Effector CD4-positive, alpha-beta T cell (primary cell): ENCODE measurements at places on chromosomes 16 and 17.

GRCh38 chr17:79977708-79978547 is 57.7 kb downstream of the TBC1D16 start:
- DNase-seq, result no peak

DNA sequence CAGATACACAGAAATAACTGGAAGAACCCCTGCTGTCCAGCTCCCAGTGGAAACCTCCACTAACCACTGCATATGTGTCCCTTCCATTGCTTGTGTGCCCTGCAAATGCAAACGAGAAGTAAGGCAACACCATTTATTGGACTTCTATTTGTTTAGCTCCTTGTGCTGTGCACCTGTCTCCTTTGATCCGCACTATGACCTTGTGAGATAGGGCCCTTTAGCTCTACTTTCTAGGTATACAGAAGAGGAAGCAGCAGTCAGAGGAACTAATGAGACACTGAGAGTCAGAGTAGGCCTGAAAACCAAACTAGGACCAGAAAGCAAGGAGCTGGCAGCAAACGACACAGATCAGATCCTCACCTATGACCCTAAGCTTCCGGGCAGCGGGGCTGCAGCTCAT is 22.4 kb downstream of the SOX9 start:
- no peak for DNase-seq

DNA sequence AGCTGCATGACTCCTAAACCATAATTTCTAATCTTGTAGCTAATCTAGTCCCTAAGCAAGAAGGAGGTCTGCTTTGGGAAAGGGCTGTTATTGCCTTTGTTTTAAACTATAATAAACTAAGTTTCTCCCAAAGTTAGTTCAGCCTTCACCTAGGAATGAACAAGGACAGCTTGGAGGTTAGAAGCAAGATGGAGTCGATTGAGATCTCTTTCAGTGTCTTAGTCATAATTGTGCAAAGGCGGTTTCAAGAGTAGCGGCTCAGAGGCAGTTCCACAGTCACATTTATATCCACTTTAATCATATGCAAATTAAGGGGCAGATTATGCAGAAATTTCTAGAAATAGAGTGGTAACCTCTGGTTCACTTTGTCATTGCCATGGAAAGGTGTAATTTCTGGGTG is 17.4 kb downstream of the DRC7 start:
- DNase-seq, result no peak

- no peak for DNase-seq
Observed at GRCh38 chr16:3051494-3051893, 5.1 kb downstream of the MMP25 start.

DNA sequence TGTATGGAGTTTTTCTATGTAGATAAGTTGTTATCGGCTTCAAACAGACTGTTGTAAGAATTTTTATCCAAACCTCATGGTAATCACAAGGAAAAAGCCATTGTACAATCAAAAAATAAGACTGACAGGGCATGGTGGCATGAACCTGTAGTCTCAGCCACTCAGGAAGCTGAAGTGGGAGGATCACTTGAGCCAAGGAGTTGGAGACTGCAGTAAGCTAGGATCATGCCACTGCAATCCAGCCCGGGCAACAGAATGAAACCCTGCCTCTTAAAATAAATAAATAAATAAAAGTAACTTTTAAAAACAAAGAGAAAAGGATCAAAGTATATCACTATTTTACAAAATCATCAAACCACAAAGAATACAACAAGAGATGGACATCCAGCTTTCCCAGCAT is 14.4 kb downstream of the OR1A1 start:
- no peak for DNase-seq
